ENCODE measurements at places on chromosomes 1 and 21.

DNA sequence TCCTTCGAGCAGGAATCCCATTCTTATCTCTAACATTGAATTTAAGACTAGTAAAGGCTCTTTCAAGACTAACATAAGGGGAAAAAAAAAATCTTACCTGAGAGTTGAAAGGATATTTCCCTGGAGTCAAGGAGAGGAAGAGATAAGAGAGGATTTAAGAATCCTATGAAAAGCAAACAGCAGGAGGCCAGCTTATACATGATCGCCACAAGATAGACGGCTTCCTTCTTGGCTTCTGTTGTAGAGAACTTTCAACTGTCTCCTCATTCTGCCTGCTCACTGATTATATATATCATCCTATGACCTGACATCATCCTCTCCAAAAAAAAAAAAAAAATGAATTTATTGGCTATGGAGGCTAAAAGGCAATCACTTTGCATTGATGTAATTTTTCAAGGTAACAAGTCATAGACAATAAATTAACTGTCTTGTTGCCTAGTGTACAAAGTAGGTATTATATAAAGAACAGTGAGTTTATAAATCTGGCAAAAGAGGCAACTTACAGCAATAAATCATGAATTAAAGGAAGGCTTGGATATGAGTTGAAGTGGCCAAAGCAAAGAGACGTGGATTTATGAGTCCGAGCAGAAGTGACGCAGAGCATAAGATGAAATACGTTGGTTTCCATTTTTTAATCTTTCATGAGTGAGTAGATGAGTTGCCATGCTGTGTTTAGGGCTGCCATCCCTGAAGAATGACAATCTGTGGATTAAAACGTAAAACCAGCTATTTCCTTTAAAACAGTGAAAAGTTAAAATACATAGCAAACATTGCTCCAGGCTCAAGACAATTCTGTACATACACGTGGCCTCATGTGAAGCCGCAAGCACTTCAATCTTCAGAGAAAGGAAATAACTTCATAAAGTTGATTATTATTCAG lies at the start of gene UTS2:
TSS of gene UTS2 (minus strand) at position 262 of the 880 bp plus-strand sequence. CDS start at position 200, 62 bp downstream.
- no peak for DNase-seq

DNA sequence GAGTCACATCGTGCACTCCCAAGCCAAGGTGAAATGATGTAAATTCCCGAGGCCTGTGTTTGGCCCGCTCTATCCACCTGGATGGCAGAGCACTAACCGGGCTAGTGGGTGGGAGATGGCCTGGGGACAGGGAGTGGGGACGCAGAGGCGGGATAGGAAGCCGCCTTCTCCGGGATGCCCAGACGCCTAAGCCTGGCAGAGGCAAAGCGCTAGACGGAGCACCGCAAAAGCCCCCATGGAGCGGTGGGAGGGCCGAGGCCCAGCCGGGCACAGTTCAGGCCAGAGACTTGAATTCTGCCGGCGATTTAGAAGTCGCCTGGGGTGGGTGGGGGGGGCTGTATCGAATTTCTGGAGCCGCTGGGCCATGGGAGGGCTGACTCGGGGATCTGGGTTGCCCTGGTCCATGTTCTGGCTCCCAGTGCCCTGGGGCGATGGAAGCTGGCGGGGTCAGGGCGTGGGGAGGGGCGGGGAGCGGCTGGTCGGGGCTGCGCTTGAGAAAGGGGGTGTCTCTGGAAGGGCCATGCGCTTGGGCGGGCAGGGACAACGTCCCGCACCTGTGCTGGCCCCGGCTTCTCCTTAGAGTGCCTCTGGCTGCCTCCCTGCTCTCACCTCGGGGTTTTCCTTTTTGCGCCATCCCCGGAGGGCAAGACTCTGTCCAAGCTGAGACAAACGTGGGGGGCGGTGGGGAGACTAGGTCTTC lies 28.0 kb downstream of the KIAA2013 start:
- no peak for DNase-seq

DNA sequence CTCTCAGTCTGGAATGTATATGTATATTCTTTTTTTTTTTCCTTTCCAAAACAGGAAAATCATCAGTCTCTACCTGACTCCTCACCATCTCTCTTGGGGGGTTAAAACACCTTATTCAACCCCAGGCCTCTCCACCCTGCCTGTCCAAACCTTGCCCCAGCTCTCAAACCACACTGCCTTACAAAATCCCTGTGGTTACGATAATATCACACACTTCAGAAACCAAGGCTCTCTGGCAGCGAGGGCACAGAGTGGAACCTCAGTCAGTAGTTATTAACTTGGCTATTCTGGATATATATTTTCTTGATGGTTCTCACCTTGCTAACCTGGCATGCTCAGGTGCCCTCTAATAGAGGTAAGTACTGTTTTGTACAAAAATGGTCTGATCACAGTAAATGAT lies 24.7 kb downstream of the KIAA0040 start:
- no peak for DNase-seq

GRCh38 chr1:169487133-169487532 lies 1.4 kb upstream of the SLC19A2 start:
- no peak for DNase-seq

- no peak for DNase-seq
Observed at GRCh38 chr1:170520601-170521000, 11.4 kb upstream of the GORAB start.

DNA sequence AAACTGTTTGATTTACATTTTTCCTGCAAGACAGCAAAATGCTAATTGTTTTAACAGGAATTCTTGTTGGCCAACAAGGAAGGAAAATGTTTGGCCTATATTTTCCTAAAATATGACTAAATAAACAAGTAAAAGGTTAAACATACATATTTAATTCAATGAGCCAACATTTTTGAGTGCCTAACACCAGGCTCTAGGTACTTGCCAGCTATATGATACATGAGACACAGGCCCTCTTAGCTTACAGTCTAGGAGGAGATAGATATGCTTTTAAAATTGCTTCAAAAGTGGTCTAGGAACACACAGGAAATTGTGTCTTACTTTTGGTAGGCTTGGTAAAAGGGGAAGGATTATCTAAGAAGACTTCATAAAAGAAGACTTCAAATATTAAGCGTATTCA lies 50.9 kb downstream of the PIGK start:
- DNase-seq: no peak

GRCh38 chr1:192070213-192070612 lies 88.0 kb upstream of the RGS18 start:
- DNase-seq: no peak

GRCh38 chr1:210076620-210077019 lies 138.6 kb downstream of the SYT14 start:
- no peak for DNase-seq

- DNase-seq: no peak
Observed at GRCh38 chr1:77333501-77333900, 51.7 kb downstream of the AK5 start.

GRCh38 chr1:99544328-99544727 lies 101.6 kb upstream of the PALMD start:
- DNase-seq: no peak

- peak; percentile 88 for DNase-seq
Observed at GRCh38 chr1:161440312-161440894, 64.9 kb upstream of the FCGR2A start.
